WTC11 (cell line): ENCODE measurements at places on chromosomes 2 and 18. TPM values are rescaled to one million over a fixed set of nuclear protein-coding genes. Genes with fewer than 3 reads are reported as not detected.
A peak's percentile ranks its signal among the peaks of the same experiment; 100 is the strongest.

- no peak overlapping the region for H3K27ac ChIP-seq
- no peaks in the 10 kb centered on the region for H3K36me3 ChIP-seq
- DNase-seq: no peak
- H3K4me3 ChIP-seq: no peak overlapping the region
These were observed 190.7 kb downstream of the RDH14 start for GRCh38 chr2:18369760-18370159.

GRCh38 chr2:240236217-240237111 lies 96.0 kb upstream of the OTOS start:
- H3K4me3 ChIP-seq: no peak overlapping the region
- no peak for DNase-seq
- H3K4me1 ChIP-seq: peaks cover 10% of the 10 kb centered on the region
- no peak overlapping the region for H3K27ac ChIP-seq
- no peaks in the 10 kb centered on the region for H3K36me3 ChIP-seq

GRCh38 chr2:241774419-241775222 lies 2.0 kb upstream of the GAL3ST2 start:
- H3K4me3 ChIP-seq: no peak overlapping the region
- no peak overlapping the region for H3K27ac ChIP-seq
- H3K36me3 ChIP-seq: peaks cover 4% of the 10 kb centered on the region
- DNase-seq: peak; percentile 11

GRCh38 chr18:38981389-38981788 lies 1415.8 kb upstream of the CELF4 start:
- no peak overlapping the region; the same call in 1 of the 2 replicates for H3K27ac ChIP-seq
- H3K27me3 ChIP-seq: no peaks in the 10 kb centered on the region; the same call in 1 of the 2 replicates
- H3K36me3 ChIP-seq: peaks cover 19% of the 10 kb centered on the region
- no peak overlapping the region for H3K4me3 ChIP-seq
- DNase-seq: no peak
- no peaks in the 10 kb centered on the region for H3K4me1 ChIP-seq

- peaks cover 12% of the 10 kb centered on the region for H3K36me3 ChIP-seq
- H3K4me1 ChIP-seq: no peaks in the 10 kb centered on the region
- H3K27ac ChIP-seq: peak overlapping the region; percentile 51; the same call in 1 of the 2 replicates
- DNase-seq: no peak
- H3K4me3 ChIP-seq: no peak overlapping the region
These were observed 4.5 kb upstream of the C2orf74 start for GRCh38 chr2:61157371-61158003.

- no peak overlapping the region for H3K4me3 ChIP-seq
- H3K27me3 ChIP-seq: no peaks in the 10 kb centered on the region
- peaks cover 75% of the 10 kb centered on the region for H3K36me3 ChIP-seq
These were observed 13.5 kb downstream of the LMAN1 start for GRCh38 chr18:59345556-59345955.

DNA sequence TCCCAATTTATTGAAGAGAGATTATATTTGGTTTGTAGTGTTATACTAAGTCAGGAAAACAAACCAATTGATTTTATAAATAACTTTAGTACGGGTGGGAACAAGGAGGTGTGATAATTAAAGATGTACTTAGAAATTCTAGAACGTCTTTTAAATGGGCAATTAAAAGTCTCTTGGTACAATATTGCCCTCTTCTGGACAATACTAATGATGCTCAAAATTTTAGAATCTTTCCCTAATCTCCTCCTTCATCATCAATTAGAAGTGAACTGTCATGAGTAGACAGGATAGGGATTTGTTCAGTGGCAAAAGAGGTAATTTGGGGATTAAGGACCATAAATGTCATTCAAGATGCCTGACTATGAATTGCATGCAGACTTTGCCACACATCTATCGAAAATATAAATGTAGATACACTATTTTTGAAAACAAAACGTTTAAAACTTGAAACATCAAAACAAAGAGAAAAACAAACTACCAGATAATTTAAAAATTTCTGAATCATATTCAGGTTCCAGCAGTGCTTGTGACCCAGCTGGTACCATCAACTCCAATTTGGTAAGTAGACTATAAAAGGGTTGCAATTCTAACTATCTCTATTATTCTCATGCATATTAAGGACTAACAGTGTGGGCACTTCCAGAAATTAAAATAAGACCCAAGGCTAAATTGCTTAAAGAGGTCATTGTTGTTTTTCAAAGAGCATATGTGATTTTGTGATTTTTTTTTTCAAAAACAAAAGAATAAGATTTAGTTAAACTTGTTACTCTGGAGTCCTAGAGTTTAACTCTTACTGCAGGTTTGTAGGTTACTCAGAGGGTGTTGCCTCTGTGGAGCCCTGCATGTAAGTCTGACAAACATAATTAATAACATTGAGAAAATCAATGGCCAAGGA lies 123.5 kb downstream of the LAMA3 start:
- peak overlapping the region; percentile 18; the same call in 1 of the 2 replicates for H3K4me3 ChIP-seq
- peak overlapping the region; percentile 67; the same call in 1 of the 2 replicates for H3K27ac ChIP-seq
- H3K4me1 ChIP-seq: peaks cover 49% of the 10 kb centered on the region
- no peak for DNase-seq
- H3K27me3 ChIP-seq: peaks cover 2% of the 10 kb centered on the region; the same call in 1 of the 2 replicates

DNA sequence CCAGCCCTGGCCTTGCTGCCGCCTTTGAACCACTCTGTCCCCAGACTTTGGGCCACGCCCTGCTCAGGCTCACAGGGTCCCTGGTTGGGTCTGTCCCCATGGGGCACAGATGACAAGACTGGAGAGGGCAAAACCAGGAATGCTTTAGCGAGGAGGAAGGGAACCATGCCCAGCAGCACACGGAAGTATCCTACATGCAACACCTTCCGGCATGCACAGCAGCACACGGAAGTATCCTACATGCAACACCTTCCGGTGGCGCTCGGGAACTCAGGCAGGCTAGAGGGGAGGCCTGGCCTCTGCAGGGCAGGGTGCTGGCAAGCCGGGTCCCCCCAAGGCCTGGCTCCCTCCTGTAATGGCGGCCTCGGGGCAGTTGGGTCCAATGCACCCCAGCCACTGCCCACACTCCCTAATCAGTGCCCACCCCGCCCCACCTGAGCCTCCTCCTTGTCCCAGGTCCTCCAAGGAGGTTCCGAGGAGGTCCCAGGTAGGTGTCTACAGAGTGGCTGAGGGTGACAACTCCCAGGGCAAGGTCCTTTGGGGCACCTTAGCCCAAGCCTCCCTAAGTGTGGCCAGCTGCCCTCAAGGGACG lies 33.6 kb upstream of the SNED1 start:
- H3K36me3 ChIP-seq: no peaks in the 10 kb centered on the region
- no peak for DNase-seq
- H3K4me3 ChIP-seq: no peak overlapping the region
- H3K4me1 ChIP-seq: peaks cover 5% of the 10 kb centered on the region; the same call in 1 of the 2 replicates
- H3K27me3 ChIP-seq: no peaks in the 10 kb centered on the region
- H3K27ac ChIP-seq: no peak overlapping the region

DNA sequence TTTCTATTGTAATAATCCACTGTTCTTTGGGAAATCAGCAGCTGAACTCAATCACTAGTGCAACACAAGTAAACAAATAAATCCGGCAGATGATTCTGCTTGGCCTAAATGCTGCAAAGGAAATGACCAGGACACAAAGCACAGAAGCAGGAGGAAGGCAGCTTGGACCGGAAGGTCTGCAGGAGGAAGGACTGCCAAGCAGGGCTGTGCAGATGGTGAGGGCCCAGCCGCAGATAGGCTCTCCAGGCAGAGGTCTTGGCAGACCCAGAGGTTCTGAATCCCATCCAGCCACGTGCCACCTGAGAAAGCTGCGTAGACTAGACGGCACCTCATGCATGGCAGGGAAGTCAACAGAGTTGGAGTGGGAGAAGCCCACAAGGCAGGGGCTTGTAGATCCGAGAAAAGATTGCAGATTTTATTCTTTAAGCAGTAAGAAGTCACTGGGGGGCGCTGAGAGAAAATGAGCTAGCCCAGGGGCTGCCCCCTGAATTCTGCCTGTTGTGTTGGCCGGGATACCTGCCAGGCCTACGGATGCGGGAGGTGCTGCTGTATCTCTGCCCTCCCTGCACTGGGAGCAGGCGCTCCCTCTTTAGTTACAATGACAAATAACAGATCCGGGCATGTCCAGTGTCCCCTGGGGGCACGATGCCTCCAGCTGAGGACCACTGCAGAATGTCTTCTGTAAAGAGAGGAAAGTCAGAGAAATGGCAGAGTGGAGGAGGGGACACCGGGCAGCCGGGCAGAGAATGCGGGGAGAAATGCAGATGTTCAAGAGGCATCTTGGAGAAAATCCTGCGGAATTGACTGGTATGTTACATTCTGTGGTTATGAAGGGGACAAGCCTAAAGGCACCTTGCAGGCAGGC lies 153.5 kb downstream of the PXDN start:
- no peaks in the 10 kb centered on the region; the same call in 1 of the 2 replicates for H3K36me3 ChIP-seq
- peak; percentile 35 for DNase-seq
- no peak overlapping the region for H3K4me3 ChIP-seq

- DNase-seq: no peak
- H3K4me3 ChIP-seq: no peak overlapping the region
- no peak overlapping the region for H3K27ac ChIP-seq
- no peaks in the 10 kb centered on the region for H3K27me3 ChIP-seq
- H3K36me3 ChIP-seq: no peaks in the 10 kb centered on the region
These were observed 25.3 kb upstream of the RPL31 start for GRCh38 chr2:100976645-100977391.

DNA sequence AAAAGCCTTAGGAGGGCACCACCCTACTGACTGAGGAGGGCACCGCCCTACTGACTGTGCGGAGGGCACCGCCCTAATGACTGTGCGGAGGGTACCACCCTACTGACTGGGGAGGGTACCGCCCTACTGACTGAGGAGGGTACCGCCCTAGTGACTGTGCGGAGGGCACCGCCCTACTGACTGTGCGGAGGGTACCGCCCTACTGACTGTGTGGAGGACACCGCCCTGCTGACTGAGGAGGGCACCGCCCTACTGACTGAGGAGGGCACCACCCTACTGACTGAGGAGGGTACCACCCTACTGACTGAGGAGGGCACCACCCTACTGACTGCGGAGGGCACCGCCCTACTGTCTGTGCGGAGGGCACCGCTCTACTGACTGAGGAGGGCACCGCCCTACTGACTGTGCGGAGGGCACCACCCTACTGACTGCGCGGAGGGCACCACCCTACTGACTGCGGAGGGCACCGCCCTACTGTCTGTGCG lies 150.2 kb upstream of the NFATC1 start:
- no peak overlapping the region for H3K4me3 ChIP-seq
- no peaks in the 10 kb centered on the region for H3K36me3 ChIP-seq
- no peak overlapping the region for H3K27ac ChIP-seq
- H3K4me1 ChIP-seq: peaks cover 15% of the 10 kb centered on the region
- H3K27me3 ChIP-seq: no peaks in the 10 kb centered on the region
- no peak for DNase-seq

DNA sequence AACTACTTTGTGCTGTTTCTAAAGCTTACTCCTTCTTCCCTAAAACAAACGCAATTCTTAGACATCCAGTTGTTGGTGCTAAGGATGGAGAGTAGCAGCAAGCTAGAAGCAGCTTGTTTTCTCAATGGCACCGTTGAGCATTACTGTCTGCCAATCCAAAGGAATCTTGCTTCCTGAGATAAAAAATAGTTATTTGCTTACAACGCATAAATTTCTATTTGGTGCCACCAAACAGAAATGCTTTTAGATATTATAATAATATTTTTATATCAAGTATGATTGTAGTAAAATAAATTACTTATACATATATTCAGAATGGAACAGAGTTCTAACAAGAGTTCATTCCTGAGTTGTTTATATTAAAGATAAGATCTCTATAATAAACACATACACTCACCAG lies 434.7 kb downstream of the CPS1 start:
- peaks cover 17% of the 10 kb centered on the region for H3K36me3 ChIP-seq
- no peaks in the 10 kb centered on the region for H3K27me3 ChIP-seq
- H3K4me3 ChIP-seq: no peak overlapping the region
- no peak overlapping the region for H3K27ac ChIP-seq
- no peaks in the 10 kb centered on the region for H3K4me1 ChIP-seq

GRCh38 chr2:88737385-88737784 lies 45.9 kb downstream of the RPIA start:
- no peak for DNase-seq
- H3K4me3 ChIP-seq: no peak overlapping the region

- peaks cover 19% of the 10 kb centered on the region for H3K36me3 ChIP-seq
- H3K4me3 ChIP-seq: no peak overlapping the region
- no peak overlapping the region for H3K27ac ChIP-seq
- peaks cover 53% of the 10 kb centered on the region for H3K4me1 ChIP-seq
- no peak for DNase-seq
These were observed 17.9 kb downstream of the B3GNT7 start for GRCh38 chr2:231413456-231413855.

Gene TTC27
- total RNA-seq: 21.0 to 25.1 TPM (median 22.1 TPM) in 3 replicates

Gene DNER
- total RNA-seq: 2.5 to 3.7 TPM (median 2.9 TPM) in 3 replicates

Gene GKN2
- total RNA-seq: not detected in 3 replicates
